ENCODE measurements at places on chromosomes 5 and 9.
A peak's percentile ranks its signal among the peaks of the same experiment; 100 is the strongest.

- no peak for DNase-seq
Measured at GRCh38 chr9:17555362-17556054, 23.4 kb upstream of the SH3GL2 start.

DNA sequence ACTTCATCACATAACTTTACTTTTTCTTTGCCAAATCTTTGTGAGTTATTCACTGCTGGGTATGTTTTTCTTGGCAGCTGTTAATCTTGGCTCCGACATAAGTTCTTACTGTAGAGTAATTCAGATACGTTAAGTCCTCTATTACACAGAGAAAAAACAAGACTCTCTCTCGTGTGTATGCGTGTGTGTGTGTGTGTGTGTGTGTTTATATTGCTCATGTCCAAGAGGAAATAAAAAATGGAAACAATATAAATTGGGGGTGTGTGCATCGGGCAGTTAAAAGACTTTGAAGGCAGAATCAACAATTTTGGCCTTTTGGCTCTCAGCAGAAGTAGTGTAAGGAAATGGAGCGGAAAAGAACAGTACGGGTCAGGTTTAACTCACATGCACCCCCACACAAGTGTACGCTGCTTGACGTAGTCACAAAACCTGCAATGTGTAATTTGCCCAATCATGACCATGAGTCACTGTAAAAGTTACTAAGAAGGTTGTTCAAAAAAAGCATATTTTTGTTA lies 67.2 kb upstream of the IFNE start:
- DNase-seq = no peak

DNA sequence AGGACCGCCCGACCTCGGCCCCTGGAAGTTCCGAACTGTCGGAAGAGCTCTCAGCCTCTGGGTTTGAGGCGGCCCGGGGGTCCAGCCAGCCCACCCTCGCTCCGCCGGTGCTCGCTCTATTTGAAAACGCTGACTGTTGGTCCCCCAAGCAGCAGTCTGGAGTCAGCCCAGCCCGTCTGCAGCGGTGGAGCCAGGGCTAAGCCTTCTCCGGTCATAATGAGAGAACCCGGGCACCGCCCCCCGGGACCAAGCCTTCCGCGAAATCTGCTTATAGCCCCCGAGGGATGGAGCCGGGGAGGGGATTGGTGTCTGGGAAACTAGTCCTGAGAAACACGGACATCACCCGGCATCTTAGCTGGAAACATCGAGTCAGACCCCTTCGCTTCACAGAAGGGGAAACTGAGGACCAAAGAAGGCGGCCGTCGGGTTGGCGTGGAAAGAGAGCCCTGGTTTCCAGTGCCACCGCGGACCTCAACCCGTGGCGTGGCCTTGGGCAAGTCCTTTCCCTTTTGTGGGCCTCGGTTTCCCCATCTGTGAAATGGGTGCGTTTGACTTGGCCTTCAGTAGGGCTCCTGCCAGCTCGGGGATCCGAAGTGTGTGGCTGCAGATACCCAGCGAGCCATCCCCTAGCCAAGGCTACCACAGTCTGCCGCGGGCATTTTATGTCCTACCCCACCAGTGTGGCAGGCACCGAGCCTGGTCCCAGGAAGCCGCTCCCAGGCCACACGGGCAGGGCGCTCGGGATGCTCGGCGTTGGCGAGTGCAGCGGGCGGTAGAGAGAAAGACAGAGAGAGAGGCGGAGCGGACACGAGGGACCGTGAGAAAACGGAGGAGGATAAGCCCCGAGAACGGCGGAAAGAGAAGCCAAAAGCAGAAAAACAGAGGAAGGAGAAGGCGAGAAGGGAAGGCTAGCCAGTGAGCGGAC lies 857 bp downstream of the ADAM19 start:
- DNase-seq = no peak

GRCh38 chr5:16538006-16538405 lies 72.4 kb upstream of the ZNF622 start:
- DNase-seq = no peak

DNA sequence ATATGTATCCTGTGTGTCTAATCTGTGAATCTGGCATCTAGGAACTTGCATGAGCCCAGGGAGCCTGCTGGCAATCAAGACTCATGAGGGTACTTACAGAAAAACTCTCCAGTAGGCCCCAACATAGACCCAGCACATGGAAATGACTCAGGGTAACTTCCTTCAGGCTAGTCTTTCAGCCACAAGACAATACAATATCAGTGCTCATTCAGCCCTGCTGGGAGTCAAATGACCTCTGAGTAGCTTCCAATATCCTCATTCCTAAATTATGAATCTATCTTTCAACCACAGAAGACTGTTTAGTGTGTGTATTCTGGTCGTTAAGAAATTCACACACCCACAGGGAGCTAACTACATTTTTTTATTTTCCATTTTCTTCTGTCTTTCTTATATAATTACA lies 1273.0 kb downstream of the EFNA5 start:
- DNase-seq = no peak

DNA sequence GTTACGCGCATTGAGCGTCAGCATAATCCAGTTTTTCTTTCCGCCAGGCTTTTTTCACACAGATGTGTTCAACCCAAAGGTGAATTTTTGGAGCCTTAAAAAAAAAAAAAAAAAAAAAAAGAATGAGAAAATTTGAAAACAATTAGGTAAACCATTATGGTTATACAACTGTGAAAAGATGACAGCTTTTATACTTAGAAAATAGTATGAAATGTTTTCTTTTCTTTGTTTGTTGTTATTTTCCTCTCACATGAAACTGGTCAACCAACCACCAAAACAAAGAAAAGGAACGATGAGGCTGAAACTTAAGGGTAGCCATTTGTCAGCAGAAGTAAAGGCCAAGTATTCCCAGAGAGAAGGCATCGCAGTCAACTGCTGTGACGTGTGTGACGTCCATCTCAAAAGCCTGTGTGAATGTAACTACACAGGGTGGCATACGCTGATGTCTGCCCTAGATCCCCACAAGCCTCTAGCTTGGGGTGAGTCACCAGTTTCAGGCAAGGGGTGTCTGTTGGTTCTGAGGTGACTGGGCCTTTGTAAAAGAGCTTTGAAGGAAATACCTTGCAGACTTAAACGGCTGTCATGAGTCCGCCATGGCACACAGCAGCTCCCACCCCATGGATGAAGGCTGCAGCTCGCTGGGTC lies 182.9 kb downstream of the AOPEP start:
- DNase-seq = no peak

DNA sequence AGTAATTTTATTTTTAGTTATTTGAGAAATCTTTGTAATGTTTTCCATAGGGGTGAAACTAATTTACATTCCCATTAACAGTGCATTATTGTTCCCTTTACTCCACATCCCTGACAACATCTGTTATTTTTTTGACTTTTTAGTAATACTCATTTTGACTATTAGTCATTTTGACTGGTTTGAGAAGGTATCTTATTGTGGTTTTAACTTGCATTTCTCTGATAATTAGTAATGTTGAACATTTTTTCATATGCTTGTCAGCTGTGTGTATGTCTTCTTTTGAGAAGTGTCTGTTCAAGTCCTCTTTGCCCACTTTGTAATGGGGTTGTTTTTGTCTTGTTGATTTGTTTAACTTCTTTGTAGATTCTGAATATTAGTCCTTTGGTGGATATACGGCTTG lies 27.5 kb downstream of the CCDC152 start:
- DNase-seq = no peak

DNA sequence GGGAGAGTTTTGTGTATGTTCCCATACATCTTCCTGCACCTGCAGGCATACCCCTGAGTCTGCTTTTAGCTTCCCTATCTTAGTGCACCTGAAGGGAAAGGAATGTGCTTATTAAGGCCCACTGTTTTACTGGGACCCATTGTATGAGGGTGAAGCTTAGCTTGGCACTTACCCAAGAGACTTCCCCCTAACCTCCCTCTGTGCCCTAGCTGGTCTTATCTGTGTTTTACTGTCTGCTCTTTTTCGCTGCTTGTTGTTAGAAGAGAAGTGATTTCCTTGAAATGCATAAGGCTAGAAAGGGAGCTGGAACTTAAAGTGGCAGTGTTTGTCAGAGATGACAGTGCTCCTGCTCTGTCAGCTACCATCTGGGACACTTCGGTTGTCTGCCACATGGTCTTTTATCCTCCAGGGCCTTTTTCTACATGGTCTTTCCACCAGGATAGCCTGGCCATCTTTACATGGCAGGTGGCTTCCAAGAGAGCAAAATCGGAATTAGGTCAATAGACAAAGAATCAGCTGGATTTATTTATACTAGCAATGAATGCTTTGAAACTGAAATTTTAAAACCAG lies 122.5 kb upstream of the SLC44A1 start:
- no peak for DNase-seq

DNA sequence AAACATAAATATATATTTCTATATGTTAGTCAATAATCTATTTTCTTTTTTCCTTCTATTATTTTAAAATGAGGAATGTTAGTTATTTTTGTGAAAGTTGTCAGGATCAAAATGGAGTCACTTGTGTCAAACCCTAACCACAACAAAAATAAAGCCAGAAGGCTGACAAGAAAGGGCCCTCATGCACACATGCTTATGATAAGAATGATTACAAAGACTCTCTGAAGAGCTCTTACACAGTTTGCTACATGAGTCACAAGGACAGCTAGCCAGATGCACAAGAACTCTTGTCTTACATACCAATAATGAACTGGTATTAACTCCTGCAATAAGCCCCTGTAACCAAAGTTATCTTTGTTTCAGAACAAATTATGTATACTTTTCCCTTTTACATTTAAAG lies 64.7 kb downstream of the GGTA1 start:
- no peak for DNase-seq

DNA sequence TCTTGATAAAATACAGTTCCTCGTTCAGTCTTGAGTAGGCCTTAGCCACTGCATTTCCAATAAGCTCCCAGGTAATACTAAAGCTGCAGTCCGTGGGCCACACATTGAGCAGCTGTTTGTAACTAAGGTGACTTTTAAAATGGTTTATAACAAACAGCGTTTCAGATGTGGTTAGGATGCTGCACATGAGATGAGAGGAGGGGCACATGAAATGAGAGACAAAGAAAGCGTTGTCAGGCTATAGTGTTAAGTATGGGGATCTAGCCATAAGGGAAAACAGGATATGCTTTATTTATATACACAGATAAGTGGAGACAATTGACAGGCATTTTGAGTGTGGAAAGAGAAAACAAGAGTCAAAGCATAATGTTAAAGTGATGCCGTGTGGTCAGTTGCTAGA lies 89.9 kb downstream of the PAM start:
- no peak for DNase-seq

- DNase-seq = no peak
Measured at GRCh38 chr5:132022737-132023136, 11.3 kb upstream of the ACSL6 start.

DNA sequence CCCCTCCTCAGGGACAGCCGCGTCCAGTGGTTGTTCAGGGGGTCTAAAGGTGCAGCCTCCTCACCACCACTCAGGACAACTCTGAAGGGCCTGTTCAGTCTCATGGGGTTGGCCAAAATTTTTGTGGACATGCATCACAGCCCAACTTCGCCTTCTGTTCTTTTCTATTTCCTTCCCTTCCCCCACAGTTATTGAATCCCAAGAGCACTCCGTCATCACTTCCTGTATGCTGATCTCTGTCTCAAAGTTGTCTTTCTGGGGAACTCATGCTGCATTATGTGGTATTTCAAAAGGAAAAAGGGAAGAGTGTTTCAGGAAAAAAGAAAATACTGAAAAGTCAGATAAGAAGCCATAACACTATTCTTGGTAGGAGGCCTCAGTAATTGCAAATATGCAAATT lies 355.4 kb downstream of the CAAP1 start:
- DNase-seq = no peak

DNA sequence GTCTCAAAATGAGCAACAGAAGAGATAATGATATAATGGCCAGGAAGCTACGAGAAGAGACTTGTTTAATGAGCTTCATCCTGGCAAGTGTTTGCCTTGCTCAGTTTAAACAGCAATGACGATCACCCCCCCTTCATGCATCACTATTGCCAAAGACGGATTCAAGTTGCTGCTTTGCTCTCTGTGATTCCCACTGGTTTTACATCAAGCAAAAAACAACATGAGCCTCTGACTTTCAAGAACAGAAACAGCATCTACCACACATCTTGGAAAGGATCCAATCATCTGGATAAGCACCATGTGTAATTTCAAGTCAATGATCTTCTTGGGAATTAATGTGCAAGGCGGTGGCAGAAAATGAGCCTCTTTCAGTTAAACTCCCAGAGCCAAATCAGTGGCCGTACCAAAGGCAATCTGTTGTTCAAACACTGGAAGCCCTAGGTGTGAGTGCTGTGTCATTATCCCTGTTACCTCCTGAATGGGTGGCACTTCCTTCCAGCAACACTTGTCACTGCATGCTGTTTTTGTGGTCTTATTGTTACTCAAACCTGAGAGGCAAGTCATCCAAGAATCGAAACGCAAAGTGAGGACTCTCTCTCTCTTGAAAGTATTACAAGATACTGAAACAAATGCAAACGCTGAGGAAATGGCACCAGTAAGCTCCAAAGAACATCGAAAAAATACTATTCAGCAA lies 72.8 kb downstream of the MED27 start:
- peak; percentile 75 for DNase-seq

DNA sequence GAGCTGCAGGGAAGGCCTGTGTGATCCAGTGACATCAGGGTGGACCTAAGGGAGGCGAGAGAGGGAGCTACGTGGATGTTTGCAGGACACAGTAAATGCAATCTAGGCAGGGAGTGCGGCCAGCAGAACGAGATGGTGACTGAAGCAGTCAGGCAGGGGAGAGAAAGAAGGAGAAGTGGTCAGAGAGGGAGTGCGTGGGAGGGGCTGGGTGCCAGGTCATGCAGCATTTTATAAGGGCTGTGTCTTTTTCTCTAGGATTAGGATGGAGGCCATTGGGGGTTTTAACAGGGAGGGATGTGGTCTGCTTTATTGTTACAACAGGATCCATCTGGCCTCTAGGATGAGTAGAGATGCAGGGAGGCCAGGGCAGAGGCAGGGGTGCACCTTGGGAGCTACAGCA lies 80.4 kb downstream of the DCP2 start:
- no peak for DNase-seq

DNA sequence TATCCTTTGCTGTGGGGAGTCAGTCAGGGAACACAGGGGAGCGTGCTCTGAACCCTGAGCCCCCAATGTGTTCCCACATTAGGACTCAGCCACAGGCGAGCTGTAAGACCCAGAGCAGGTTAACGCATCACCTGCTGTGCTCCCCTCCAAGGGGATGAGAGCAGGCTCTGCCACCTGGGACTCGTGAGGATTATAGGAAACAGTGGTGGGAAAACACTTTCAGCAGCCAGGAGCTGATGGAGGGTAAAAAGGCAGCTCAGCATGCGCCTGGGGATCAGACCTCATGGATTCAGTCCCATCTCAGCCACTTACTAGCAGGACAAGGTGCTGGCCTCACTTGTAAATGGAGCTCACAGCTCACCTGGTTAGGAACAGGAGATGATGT lies 9.2 kb downstream of the JADE2 start:
- no peak for DNase-seq

All from NCI-H187 treated with DMSO at 0.1 percent for 48 hours (cell line).